Choroid plexus epithelial cell (primary cell): ENCODE measurements at places on chromosomes 12 and 14.

DNA sequence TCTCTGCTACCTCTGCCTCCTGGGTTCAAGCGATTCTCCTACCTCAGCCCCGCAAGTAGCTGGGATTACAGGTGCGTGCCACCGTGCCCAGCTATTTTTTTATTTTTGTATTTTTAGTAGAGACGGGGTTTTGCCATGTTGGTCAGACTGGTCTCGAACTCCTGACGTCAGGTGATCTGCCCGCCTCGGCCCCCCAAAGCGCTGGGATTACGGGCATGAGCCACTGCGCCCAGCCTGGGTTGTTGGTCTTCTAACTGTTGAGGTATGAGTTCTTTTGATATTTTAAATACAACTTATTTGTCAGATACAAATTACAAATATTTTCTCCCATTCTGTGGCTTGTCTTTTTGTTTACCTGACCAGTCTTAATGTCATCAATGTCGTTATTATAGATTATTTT is 95.9 kb downstream of the PCNX1 start:
- DNase-seq, result no peak

DNA sequence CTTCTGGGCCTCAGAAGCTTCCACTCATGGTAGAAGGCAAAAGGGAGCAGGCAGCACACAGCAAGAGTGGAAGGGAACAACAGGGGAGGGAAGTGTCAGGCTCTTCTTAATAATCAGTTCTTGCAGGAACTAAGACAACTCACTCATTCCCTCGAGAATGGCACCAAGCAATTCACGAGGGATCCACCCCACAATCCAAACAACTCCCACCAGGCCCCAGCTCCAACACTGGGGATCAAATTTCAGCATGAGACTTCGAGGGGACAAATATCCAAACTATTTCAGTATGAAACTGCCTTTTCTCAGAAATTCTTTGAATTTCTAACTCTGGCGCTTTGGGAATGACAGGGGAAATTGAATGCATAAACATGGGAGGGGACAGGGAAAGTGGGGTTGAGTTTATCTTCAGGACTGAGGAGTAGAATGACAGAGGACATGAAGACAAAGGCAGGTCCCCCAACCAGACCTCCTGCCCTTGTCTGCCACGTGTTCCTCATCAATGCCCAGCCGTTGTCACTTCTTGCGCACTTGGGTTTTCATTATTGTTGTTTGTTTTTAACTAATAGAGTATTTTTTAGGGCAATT is 24.6 kb upstream of the APOF start:
- peak; percentile 63 for DNase-seq

DNA sequence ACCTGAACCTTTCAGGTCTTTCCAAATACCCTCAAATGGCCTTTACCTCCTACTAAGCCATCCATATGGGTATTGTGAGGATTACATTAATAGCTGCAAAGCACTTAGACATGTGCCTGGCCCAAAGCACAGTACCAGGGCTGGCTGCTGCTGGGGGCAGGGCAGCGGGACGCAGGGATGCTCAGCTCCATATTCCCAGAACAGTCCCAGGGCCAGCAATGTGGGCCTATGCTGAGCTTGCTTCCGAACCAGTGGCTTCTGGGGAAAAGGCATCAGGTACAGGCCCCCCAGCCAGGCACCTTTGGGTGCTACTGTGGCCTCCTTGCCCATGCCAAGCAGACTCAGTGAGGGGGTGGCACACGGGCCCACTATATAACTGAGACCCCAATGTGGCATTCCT is 10.4 kb downstream of the ACTN1 start:
- no peak for DNase-seq

DNA sequence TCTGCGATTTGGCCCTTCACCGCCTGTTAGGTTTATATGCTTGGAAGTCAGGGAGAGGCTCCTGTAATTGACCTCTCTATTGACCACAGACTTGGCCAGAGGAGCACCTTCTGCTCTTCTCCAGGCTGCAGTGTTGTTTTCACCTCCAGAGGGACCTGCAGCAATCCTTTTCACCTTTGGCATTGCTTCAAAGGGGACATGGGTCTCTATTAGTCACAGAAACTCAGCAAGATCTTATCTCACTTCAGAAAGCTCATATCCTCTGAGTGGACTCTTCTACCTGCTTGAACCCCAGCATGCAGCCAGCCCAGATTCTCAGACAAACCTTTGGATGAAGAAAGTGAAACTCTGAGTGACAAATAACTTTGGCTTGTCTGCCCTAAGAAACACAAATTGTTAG is 339.3 kb downstream of the NRXN3 start:
- DNase-seq, result no peak

DNA sequence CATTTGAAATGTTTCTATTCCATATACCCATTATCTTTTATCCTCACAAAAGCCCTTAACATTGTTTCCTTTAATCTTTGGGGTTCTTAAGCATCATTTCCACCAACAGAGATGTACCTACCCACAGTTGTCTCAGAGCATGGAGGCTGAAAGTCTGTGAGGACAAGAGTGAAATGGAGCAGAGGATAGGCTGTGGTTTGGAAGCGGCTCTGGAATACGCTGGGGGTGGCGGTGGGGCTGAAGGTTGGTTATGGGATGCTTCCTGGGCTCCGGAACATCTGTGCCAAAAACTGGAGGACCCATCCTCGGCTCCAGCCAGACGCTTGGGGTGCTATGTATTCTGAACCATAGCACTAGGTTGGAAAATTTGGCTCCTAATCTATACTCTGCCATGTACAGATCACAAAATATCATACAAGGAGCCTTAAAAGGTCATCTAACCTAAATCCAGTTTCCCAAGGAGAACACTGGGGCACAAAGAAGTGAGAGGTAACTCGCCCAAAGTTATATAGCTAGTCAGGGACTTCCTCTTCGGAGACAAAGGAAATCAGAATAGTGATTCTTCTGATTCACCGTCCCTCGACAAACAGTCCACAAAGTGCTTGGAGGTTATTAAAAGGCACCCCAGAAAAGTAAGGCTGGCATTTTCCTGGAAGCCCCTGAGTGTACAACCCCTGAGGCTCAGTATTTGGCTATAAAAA is 2.5 kb downstream of the PPP1R3E start:
- no peak for DNase-seq

DNA sequence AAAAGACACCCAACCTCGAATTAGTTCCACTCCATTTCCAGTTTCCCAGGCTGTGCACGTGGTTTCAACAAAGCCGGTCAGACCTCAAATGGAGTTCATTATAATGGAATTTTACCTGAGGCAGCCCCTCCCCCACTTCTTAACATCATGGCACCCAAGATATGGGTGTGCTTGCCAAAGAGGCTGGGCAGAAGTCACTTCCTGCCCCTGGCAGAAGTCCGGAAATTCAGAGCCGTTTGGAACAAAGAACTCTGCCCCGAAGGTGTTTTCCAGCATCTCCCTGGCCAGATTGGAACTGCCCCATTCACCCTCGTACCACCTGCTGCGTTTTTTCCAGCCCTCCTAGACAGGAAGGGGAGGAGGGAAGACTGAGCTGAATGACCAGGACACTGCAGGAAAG is 8.2 kb downstream of the VDR start:
- no peak for DNase-seq

DNA sequence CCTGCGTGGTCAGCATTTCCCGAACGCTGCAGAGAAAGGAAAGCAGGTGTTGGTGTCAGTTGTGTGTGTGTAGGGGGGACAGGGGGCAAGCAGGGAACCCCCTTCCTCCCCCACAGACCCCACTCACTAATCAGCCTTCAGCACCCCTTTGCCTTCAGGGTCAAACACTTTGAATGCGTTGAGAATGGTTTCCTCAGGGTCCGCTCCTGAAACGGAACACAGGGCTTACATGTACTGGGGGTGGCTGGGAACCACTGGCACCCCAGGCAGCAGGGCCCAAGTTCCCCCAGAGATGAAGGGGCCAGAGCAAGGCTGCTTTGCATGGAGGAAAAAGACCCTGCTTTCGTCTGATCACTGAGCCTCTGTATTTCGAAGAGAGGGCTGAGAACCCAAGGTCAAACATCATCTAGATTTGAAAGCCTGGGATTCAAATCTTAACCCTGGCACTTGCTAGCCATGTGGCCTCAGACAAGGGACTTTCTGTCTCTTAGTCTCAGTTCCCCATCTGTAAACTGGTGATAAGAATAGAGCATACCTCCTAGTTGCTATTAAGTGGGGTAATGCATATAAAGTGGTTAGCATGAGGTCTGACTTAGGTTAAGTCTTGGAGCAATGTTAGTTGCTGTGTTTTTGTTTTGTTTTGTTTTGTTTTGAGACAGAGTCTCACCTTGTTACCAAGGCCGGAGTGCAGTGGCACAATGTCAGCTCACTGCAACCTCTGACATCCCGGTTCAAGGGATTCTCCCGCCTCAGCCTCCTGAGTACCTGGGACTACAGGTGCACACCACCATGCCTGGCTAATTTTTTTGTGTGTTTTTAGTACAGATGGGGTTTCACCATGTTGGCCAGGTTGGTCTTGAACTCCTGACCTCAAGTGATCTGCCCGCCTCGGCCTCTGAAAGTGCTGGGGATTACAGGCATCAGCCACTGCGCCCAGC is 7.0 kb downstream of the MYL2 start:
- no peak for DNase-seq

- DNase-seq, result no peak
Observed at GRCh38 chr12:59484575-59484974, 111.3 kb upstream of the SLC16A7 start.

- DNase-seq, result no peak
Observed at GRCh38 chr12:44780221-44780790, 95.8 kb downstream of the NELL2 start.

DNA sequence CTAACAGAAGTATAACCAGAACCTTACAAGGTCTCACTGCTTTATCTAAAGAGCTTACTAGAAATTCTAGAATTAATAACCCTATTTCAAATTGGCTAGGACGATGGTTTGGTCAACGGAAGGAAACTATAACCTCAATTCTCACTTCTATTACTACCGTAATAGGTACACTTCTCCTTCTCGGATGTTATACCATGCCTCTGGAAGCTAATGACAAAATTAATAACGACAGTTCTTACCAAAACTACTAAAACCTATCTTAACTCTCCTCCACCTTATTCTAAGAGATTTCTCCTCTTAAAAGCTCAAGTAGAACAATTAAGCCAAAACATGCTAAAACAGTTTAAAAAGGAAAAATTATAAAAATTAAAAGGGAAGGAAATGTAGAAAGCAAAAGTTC is 23.7 kb upstream of the UBC start:
- no peak for DNase-seq

GRCh38 chr12:122368361-122369073 is 54.0 kb downstream of the CLIP1 start:
- peak; percentile 65 for DNase-seq

- DNase-seq, result no peak
Observed at GRCh38 chr12:25906651-25907340, 51.7 kb upstream of the RASSF8 start.
